ENCODE measurements at places on chromosomes 11 and 22.

DNA sequence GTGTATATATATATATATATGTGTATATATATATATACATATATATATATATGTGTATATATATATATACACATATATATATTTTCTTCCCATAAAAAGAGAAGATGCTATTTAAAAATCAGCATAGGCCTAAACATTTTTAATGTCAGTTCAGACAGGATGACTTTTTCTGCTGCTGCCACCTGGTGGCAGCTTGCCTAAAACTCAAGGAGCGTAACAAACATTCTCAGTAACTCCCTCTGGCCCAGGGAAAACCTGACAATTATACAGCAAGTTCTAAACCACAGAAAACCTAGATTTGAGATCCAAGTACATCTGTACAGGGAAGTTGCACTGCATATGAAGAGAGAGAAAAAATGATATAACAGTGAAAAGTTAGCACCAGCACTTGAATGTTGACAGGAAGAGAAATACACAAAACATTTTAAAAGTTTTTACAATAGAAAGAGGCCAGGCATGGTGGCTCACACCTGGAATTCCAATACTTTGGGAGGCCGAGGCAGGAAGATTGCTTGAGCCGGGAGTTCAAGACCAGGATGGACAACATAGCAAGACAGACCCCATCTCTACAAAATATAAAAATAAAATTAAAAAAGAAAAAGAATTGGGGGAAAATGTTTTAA, 16.6 kb downstream of the OR8A1 start:
- peak; percentile 10 for DNase-seq

- DNase-seq, result no peak
These were observed 276.9 kb downstream of the FAM76B start for GRCh38 chr11:95512682-95513081.

- no peak for DNase-seq
These were observed 428.0 kb downstream of the TBC1D22A start for GRCh38 chr22:47190276-47190956.

GRCh38 chr11:57896361-57897145, 127.1 kb upstream of the OR9Q1 start:
- DNase-seq, result no peak

GRCh38 chr11:1232883-1233321, 10.0 kb downstream of the MUC5B start:
- no peak for DNase-seq

GRCh38 chr11:75502138-75502537, 23.6 kb downstream of the GDPD5 start:
- DNase-seq, result no peak
